ENCODE measurements at places on chromosomes 13 and 19. TPM values are rescaled to one million over a fixed set of nuclear protein-coding genes. Genes with fewer than 3 reads are reported as not detected.

GRCh38 chr19:14475251-14476073 is at the start of gene PTGER1:
Gene PTGER1 (minus strand): TSS chr19:14475354. CDS start chr19:14474320, 1,034 bp downstream.
- DNase-seq, result no peak

DNA sequence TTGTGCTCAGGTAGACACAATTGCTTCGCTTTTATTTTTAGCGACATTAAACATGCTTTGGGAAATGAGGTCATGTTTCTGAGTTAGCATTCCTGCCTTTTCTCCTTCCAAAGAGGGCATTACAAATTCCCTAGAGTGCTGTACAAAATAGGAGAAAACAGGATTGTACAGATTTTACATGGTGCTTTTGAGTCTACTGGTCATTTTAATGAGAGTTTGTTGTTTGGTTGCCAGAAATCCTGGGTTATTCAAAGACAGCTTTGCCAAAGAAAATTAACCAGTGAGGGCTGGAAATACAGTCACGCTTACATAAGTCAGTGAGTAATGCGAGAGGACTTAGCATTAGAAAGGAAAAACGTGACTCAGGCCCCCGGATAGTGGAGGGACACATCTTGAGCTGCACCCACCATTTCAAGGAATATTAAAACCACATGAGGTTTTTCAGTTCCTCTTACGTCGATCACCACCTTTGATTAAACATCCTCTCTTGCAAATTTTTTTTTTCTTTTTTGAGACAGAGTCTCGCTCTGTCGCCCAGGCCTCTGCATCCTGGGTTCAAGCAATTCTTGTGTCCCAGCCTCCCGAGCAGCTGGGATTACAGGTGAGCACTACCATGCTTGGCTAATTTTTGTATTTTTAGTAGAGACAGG is 55.4 kb downstream of the SACS start:
- DNase-seq, result no peak

DNA sequence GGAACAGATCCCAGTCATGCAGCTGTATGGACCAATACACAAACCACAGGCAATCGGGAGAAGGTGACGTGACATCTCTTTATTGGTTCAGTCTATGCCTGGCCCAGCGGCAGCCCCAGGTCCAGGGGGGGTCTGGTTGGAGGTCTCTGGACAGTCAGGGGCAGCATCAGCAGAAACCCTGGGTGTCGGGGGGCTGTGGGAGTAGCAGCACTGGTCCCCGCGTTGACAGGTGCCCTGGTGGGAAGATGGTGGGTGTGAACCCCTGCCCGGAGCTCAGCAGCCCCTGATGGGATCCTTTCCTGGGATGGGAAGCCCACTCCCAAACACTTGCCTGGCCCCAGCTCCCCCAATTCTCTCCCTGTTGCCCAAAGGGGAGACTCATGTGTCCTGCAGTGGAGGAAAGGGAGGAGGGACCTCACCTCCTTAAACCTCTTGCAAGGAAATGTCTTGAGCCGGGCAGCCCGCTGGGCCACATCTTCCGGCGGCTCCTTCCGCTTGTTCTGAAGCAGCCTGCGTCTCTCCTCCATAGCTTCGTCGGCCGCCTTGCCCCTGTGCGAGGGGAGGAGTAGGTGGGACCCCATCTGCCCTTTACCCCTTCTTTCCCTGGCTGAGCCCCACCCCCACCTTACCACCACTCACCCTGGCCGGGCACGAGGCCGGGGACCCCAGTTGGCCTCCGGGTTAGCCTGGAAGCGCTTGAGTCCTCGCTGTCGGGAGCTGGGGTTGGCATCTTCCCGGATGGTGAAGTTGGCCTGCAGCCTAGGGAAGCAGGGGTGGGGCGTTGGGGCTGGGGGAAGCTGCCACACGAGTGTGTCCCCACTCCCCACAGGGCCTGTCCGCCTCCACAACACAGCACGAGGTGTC is 2.4 kb upstream of the LYL1 start:
- DNase-seq, result no peak

- DNase-seq, result no peak
Observed at GRCh38 chr19:28883241-28883693, 329.7 kb downstream of the UQCRFS1 start.

GRCh38 chr13:40662866-40663265 is 3.6 kb downstream of the FOXO1 start:
- no peak for DNase-seq

DNA sequence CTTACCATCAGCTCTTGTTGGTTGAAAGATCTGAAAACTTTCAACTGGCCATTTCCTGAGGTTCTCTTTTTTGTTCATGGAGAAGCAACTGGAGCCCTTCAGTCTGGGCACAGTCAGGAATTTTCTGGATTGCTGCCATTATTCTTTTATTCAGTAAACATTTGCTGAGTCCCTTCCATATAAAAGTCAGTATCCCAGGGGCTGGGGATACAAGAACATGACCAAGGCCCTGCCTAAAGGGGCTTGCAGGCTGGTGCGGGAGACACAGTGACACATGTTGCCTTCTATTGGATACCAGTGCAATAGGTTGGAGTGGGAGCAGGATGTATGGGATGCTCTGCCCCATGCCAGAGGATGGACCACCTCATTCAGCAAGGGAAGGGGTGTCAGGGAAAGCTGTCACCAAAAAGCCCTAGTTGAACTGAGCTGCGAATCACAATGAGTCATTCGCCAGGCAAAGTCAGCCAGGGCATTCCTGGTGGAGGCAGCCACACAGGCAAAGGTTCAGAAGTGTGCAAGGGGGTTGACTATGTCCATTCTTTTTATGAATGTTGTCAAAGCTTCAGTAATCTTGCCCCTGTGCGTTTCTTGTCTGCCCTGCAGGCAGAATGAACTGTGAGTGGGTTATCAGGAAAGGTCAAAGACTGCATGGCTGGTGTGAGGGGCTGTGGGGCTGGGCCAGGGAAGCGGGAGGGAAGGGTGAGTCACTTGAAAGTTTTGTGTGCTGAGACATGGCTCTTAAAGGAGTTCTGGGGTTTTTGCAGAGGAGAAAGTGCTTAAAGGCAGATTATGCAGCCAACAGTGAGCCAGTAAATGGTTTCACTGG is 395.9 kb downstream of the KCNRG start:
- no peak for DNase-seq

GRCh38 chr19:6059988-6060599 is 50.2 kb downstream of the RFX2 start:
- no peak for DNase-seq

DNA sequence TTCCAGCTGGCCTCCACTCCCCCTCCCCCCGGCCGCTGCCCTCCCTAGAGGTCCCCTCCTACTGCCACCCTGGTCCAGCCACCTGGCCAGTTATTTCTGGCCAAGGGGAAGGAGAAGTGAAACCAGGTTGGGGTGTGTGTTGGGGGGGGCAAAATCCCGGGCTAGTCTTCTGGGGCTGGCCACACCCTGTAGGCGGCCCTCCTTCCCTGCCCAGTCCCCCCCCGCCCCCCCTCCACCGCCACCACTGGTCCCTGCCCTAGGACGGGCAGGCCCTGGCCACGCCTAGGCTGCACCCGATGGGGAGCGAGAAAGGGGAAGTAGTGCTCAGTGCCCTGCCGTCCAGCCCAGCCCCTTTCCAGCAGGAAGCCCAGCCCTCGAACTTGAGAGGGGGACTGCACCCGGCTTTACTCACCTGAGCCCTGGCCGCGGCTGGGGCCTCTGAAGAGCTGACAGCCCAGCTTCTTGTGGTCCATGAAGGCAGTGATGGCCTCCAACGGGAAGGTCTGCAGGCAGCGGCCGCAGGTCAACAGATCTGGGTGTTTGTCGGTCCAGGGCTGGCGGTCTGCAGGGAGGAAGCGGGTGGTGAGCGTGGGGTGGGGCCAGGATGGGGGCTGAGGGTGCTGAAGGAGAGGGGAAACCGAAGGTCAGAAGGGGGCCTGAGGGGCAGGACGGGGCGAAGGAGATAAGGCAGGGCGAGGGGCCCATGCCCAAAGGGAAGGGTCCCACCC is 813 bp downstream of the ZNF296 start:
- DNase-seq, result no peak

GRCh38 chr13:84139561-84140158 is 257.4 kb upstream of the SLITRK1 start:
- DNase-seq, result no peak

DNA sequence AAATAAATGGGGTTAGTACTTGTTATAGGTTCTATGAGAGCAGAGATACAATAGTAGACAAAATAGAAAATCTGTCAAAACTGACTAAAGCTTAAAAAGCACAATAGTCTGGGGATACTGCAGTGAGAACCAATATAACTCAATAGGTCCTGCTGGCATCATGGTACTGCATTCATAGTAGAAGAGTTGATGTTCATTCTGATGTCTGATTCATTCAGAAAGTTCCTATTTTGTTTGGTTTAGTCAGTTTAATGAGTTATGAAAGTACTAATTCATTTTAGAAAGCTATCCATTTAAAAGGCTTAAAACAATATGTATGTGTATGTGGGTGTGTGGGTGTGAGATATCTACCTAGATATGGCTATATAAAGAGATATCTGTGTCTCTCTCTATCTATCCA is 152.8 kb downstream of the LHFPL6 start:
- no peak for DNase-seq

GRCh38 chr13:110746438-110746837 is 32.9 kb downstream of the ING1 start:
- DNase-seq, result no peak

DNA sequence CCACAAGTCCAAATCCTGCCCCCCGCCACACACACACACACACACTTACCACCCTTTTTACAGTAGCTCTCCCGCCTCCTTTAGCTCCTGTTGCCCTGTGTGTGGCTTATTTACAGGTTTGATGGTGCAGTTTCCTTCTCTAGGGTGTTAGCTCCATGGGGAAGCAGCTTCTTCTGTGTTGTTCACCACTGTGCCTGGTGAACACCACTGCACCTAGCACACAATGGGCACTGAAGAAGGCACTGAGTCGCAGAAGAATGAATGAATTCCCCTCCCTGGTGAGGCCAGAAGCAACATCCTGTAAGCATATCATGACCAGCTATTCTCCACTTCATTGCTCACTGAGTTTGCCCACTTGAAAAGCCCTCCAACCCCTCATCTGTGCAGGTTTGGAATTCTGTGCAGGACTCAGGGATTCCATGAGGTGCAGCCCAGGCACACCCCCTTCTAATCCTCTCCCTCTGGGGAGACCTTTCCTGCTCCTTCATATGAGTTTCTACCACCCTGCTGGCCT is 3.0 kb upstream of the RAB20 start:
- no peak for DNase-seq

- DNase-seq, result no peak
Observed at GRCh38 chr13:49810567-49811526, 18.4 kb upstream of the KPNA3 start.

DNA sequence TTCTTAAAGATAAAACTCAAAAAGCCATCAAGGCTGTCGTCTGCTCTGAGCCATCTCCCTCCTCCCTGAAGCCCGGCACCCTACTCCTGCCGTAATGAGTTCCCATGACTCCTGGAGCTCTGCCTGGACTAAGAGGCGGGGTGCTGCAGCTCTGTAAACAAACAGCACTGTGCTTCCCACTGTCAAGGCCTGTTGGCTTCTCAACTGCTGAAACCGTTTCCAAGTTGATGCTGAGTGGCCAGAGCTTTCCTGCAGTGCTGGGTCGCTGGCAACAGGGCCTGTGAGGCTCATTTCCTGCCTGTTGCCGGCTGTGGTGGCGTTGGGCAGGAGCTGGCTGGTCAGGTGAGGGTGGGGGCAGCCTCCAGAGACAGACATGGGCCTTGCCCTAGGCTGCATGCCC is 26.7 kb upstream of the ISYNA1 start:
- no peak for DNase-seq

- no peak for DNase-seq
Observed at GRCh38 chr19:13214036-13214730, 64.0 kb downstream of the IER2 start.

DNA sequence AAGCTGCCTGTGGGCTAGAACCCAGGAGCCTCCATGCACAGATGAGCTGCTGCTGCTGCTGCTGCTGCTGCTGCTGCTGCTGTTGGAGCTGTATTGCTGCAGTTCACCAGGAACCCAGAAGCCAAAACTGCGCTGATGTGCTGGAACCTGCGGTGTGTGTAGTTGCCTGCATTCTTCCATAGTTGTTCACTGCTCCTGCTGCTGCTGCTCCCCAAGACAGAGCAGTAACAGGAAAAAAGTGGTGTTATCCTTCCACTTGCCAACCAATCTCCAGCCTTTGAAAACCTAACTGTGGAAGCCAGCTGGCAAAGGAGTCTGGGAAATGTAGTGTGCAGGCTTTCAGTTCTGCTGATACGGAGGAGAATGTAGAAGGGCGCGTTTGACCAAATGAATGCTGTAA is 37.9 kb downstream of the ARHGAP35 start:
- DNase-seq, result no peak

DNA sequence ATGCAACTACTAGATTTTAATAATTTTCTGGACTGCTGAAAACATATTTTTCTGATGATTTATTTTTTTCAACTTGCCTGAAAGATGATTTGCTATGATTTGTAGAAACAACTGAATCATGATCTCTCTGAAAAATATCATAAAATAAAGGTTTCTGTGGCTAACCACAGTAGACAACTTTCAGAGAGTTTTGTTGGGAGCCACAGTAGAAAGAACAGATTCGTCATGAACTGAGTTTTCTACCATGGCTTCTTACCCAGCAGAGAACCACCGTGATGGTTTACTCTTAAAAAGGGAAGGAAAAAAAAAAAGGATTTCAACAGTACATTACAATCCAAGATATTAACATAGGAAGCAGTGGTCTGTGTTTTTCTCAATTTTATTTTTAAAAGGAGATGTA is 18.0 kb downstream of the ZAR1L start:
- no peak for DNase-seq

- no peak for DNase-seq
Observed at GRCh38 chr19:8109455-8109854, 39.9 kb downstream of the FBN3 start.

- no peak for DNase-seq
Observed at GRCh38 chr19:7921967-7922835, 2.1 kb downstream of the SNAPC2 start.

DNA sequence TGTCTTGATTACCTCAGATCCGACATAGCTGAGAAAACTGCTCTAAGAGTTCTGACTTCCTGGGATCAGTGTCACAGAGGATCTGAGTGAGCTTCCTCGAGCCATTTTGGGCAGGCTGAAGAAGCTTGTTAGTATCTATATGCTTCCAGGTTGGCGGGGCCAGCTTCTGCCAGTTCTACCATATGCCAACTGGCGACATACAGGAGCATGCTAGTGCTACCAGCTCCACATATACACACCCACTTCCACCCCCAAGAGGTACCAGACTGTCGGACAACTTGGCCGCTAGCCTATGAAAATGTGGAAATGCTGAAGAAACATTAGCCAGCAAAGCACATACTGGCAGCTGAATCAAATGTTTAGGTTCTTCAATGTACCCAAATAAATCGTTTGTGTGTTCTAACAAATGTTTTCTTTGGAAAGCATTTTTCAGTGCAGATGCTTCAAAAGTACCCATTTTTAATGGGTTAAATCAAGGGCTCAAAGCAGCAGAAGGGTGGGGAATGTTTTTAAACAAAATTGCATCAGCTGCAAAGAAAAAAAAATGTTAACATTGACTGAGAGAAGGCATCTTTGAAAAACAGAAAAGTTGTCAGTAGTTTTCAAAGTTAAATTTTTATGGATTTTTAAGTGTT is 163.7 kb downstream of the KLF12 start:
- DNase-seq, result no peak

The EEF1AKMT1 gene
- total RNA-seq, result 10.4 TPM

The TEKTIP1 gene
- total RNA-seq, result 2.6 TPM

The KLK12 gene
- not detected for total RNA-seq

The STOML3 gene
- not detected for total RNA-seq

The LMTK3 gene
- 20.4 TPM for total RNA-seq

The LRCH1 gene
- total RNA-seq, result 29.4 TPM

The HSD17B14 gene
- total RNA-seq, result 27.1 TPM

The PSG2 gene
- not detected for total RNA-seq

All from mesothelial cell of epicardium (in vitro differentiated cells).